T-cell (primary cell): ENCODE measurements at places on chromosomes 5 and 9. TPM values are rescaled to one million over a fixed set of nuclear protein-coding genes. Genes with fewer than 3 reads are reported as not detected.

Gene PRDM9
- total RNA-seq = not detected

Gene IER5L
- total RNA-seq = 7.7 TPM

Gene HAND1
- not detected for total RNA-seq

Gene ADAM19
- 64.1 TPM for total RNA-seq

Gene PCBD2
- total RNA-seq = 11.8 TPM

Gene PCDHA9
- total RNA-seq = not detected

Gene NELFB
- total RNA-seq = 62.2 TPM

Gene DIRAS2
- not detected for total RNA-seq

Gene PCDHA1
- not detected for total RNA-seq

Gene CRHBP
- 1.1 TPM for total RNA-seq

Gene GFI1B
- 0.67 TPM for total RNA-seq

Gene PCDHA4
- not detected for total RNA-seq

Gene OGN
- total RNA-seq = 0.15 TPM

Gene PCDHB2
- total RNA-seq = not detected

Gene ITK
- 342 TPM for total RNA-seq

Gene NME5
- total RNA-seq = not detected

Gene SPATA31C1
- total RNA-seq = not detected

Gene PDLIM4
- not detected for total RNA-seq

Gene LCN9
- total RNA-seq = not detected

Gene BNC2
- total RNA-seq = 0.03 TPM

Gene AHRR
- total RNA-seq = 13.5 TPM

Gene ACER2
- total RNA-seq = 1.4 TPM

Gene BARHL1
- total RNA-seq = not detected
